Cerebellum (tissue), 4 donors: ENCODE measurements at places on chromosomes 3 and 15. TPM values are rescaled to one million over a fixed set of nuclear protein-coding genes. Genes with fewer than 3 reads are reported as not detected.

The KIF7 gene
- 7.3 TPM for total RNA-seq

The PAK6 gene
- 3.7 TPM for total RNA-seq

The IL17RD gene
- 29.3 TPM for total RNA-seq

The COL7A1 gene
- total RNA-seq, result 5.8 TPM

The HCLS1 gene
- total RNA-seq, result 1.8 TPM

The ADAMTS17 gene
- 4.4 TPM for total RNA-seq

The C3orf85 gene
- not detected for total RNA-seq

The CP gene
- total RNA-seq, result 3.1 TPM

The CMTM8 gene
- total RNA-seq, result 0.54 TPM

The UACA gene
- total RNA-seq, result 43.5 TPM

The CLDN11 gene
- total RNA-seq, result 39.6 TPM

The FBN1 gene
- total RNA-seq, result 38.6 TPM

The LRTM1 gene
- total RNA-seq, result not detected

The IL20RB gene
- 0.45 TPM for total RNA-seq

The TMCO5A gene
- total RNA-seq, result not detected

The IGSF10 gene
- 3.9 TPM for total RNA-seq

The CFAP161 gene
- total RNA-seq, result 2.6 TPM

The IL17RE gene
- 0.18 TPM for total RNA-seq

The GOLGA6L7 gene
- not detected for total RNA-seq

The PPP4R2 gene
- 70.9 TPM for total RNA-seq

The SNX33 gene
- total RNA-seq, result 4.3 TPM

The ENTPD3 gene
- total RNA-seq, result 5.3 TPM

The GOLGA8K gene
- 0.64 TPM for total RNA-seq

The OIP5 gene
- 4.6 TPM for total RNA-seq

The NGRN gene
- 121 TPM for total RNA-seq

The WDR93 gene
- total RNA-seq, result 0.91 TPM

The RNU6-1 gene
- not detected for total RNA-seq

The CCDC71 gene
- total RNA-seq, result 14.4 TPM

The P2RY14 gene
- total RNA-seq, result 0.91 TPM

The RGMA gene
- 26.3 TPM for total RNA-seq

The KCNAB1 gene
- 16.2 TPM for total RNA-seq

The ZKSCAN7 gene
- 27.1 TPM for total RNA-seq

The ZFYVE19 gene
- 15.4 TPM for total RNA-seq

The PCLAF gene
- 21.1 TPM for total RNA-seq

The TOP2B gene
- 274 TPM for total RNA-seq

The GOLGA6L24 gene
- total RNA-seq, result not detected

The HAPLN3 gene
- total RNA-seq, result 9.6 TPM

The TMIE gene
- total RNA-seq, result 0.82 TPM

The ARHGAP31 gene
- total RNA-seq, result 11.9 TPM

The POTEB2 gene
- not detected for total RNA-seq

The CMTM7 gene
- total RNA-seq, result 7.9 TPM

The OCA2 gene
- 0.73 TPM for total RNA-seq

The OXSR1 gene
- total RNA-seq, result 45.1 TPM

The CTXN2 gene
- total RNA-seq, result 1.00 TPM

The DPPA4 gene
- total RNA-seq, result 4.6 TPM

The TTLL13 gene
- 0.36 TPM for total RNA-seq
